Germinal center (tissue), 1 donor: ENCODE measurements at places on chromosomes 2 and 18.

- no peak for DNase-seq
Observed at GRCh38 chr2:95059656-95060370, 34.3 kb downstream of the MAL start.

DNA sequence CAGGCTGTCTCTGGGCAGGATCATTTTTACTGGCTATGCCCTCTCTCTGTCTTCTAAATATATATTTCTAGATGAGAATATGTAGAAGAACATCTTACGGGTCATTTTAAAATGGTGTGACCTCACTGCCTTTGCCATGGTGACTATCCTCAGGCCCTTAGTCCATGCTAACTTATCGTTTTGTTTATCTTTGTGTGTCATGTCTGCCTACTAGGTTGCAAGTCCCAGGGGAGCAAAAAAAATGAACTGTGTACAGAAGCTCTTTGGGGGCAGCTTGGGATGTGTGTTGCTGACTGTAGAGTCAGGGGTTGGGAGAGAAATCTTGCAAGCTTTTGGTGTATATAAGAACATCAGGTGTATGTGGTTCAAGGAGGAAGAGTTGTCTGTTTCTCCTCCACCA, 11.0 kb downstream of the CPSF3 start:
- DNase-seq = no peak

DNA sequence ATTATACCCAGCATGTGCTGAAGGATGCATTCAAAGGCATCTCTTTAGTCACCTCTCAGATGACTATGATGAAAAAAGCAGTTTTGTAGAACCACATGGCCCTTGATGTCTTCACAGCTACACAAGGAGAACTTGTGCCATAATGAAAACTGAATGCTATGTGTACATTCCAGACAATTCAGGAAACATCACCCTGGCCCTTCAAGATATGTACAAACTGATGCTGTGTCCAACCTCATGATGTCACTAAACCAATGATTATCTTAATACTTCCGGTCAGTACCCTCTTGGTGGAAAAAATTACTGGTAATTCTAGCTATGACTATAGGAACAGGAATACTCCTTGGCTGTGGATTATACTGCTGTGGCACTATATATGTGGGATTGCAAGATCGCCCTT, 20.0 kb downstream of the DUSP11 start:
- DNase-seq = no peak

GRCh38 chr18:66560094-66560493, 43.8 kb downstream of the CDH19 start:
- DNase-seq = no peak

DNA sequence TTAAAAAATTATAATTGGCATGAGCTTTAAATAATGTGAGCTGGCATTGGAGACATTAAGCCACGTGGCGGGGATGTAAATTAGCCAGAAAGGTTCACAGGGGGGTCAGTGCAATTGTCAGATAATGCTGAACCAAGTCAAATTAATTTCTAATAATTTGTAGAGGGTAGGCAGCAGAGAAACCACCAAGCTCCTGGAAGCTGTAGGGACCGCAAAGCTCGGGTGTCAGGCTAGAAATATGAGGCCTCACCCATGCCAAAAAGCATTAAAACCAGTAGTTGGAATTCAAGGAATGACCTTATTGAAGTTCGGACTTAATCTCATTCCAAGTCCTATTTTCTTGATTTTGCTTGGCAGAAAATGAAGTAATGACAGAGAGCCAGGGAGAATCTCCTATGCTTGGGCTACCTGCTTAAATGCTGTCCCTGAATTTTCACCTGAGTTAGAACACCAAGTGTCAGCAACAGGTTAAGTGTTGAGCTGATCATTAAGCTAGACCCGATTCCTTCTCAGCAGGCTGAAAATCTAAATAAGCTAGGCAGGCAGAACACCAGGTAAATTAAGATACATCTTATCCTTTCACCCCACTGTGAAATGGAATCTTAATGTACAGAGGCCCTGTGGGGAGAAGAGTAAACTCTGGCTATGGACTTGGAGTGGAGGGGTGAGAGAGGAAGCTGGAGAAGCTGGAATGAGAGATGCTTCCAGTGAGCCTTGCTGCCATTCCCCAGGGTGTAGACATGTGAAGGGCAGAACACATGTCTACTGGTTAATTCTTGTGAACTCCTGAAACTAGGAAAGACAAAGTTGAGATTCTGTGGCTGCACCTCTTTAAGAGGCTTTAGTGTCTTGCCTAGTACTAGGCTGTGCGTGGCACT, 520.0 kb downstream of the SLC4A3 start:
- DNase-seq = no peak

DNA sequence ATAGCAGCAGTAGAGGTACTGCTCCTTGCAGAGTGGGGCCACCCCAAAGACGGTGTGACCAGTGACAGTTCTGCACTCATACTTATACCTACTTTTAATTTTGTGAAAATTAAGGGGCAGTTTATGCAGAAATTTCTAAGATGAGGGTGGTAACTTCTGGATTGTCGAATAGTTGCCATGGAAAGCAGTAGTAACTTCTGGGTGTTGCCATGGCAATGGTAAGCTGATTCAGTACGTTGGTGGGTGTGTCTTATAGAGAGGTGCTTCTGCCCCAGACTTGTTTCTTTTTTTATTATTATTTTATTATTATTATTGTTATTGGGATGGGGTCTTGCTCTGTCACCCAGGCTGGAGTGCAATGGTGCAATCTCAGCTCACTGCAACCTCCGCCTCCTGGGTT, 82.8 kb upstream of the L3MBTL4 start:
- no peak for DNase-seq

DNA sequence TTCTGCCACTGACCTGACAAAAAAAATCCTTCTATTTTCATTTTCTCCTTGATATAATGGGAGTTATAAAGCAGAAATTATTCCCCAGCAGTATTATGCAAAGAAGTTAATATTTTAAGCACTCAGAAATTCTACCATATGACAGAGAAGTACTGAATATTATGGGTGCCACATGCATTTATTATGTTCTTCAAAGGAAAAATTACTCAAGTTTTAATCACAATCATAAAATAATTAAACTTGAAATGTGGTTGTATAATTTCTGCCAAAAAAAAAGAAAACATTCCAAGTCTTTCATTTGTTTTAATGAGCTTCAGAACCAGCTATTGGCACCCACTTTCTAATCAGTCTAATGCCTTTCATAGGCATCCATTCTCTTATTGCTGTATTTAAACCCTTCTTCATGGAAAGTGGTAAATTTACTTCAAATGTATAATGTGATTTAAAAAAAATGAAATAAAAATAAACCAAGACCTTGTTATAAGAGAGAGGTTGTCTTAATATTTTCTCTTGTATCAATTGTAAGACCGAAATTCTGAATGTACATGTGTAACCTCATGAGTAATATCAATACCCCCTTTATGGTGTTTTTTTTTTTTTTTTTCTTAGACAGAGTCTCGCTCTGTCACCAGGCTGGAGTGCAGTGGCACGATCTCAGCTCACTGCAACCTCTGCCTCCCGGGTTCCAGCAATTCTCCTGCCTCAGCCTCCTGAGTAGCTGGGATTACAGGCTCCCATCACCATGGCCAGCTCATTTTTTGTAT, 302.3 kb downstream of the IRS1 start:
- no peak for DNase-seq
